Esophagus mucosa (tissue), 1 donor: ENCODE measurements at places on chromosomes 11 and 22.

- ATAC-seq: no peak
Observed at GRCh38 chr11:9103542-9104276, 12.3 kb upstream of the SCUBE2 start.

DNA sequence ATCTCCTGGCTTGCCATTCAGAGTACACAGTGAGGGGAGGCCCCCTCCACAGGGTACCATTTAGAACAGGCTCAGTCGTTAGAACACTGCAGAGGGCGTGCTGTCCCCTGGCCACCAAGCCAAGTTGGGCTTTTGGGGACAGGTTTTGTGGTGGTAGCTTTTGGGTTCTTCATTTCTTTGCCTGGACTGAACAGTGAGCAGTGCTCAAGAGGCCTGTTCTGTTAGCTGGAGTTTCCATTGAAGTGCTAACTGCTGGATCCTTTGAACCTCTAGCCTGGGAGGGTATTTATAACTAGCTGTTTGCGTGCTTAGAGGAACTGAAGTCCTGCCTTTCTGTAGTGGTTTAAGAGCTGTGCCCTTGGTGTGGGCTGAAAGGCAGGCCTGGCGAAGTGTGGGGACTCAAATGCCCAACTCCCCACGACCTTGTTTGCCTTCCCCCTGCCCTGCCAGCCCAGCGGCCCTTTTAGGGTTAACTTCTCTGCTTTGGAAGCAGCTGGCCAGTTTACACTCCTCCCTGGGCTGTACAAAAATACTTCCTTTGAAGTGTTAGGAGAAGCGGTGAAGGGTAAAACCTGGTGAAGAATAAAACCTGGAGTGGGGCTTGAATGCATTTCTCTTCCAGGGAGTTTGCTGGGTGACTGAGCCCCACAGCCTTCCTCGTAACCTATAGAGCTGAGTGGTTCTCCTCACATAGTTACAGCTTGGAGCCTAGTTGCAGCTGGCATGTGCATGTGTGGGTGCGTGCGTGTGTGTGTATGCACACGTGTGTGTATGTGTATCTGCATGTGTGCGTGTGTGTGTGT, 34.6 kb downstream of the ZNRF3 start:
- ATAC-seq: peak; percentile 58

DNA sequence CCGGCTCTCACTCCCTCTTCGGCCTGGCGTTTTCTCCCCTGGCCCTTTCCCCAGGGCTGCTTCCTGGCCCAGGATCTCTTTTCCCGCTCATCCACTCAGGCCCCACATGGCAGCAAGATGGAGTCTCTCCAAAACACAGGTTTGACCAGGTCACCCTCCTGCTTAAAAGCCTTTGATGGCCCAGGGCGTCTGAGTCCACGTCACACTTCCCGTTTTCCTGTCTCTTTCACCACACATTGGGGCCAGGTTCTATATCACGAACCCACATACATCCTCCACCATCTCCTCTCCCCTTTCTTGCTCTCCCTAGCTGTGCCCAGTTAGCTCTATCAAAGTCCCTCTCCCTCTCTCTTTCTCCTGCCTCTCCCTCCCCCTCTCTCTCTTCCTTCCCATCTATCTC, 7.8 kb upstream of the LRRC32 start:
- ATAC-seq: no peak

- ATAC-seq: no peak
Observed at GRCh38 chr11:83540112-83540675, 254.0 kb upstream of the CCDC90B start.

DNA sequence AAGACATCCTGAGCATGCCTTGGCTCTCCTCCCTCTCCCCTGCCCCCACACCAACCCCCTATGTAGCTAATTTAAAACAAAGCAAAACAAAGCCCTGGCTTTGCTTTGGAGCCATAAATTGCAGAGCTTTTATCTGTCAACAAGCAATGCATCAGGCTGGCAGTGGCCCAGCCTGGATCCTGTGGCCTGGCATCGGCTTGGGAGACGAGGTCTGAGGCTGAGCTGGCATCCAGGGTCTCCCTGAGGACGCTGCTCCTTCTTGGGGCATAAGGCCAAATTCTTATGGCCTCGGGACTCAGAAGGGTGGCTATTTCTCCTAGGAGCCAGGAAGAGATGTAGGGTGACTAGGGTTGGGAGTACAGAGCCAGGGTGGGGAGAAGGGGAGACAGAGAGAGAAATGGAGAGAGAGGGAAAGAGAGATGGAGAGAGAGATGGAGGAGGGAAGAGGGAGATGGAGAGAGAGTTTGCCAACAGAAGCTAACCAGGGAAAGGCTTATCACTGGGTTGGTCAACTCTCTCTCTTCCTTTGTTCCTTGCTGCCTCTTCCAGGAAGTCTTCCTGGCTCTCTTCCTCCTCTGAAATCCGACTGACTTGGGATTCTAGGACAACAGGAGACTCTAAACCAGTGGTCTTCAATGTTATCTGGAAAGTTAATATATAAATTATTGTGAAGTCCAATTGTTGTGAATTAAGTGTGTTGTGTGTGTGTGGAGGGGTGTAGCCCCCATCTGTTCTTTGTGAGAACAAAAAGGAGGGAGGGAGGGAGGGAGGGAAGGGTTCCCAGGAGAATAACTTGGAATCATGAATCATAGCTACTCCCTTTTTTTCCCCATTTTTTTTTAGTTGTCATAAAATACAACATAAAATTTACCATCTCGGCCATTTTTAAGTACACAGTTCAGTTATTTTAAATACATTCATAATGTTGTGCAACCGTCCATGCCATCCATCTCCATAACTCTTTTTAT, 29.1 kb downstream of the TSPAN18 start:
- no peak for ATAC-seq

- ATAC-seq: peak; percentile 41
Observed at GRCh38 chr11:34380696-34381095, 22.9 kb upstream of the ABTB2 start.
